ENCODE measurements at places on chromosomes 16 and 17.

- DNase-seq, result no peak
Observed at GRCh38 chr17:50835301-50836234, at the start of gene WFIKKN2. WFIKKN2 (plus strand) TSS chr17:50835586; CDS start chr17:50835938, 352 bp downstream.

DNA sequence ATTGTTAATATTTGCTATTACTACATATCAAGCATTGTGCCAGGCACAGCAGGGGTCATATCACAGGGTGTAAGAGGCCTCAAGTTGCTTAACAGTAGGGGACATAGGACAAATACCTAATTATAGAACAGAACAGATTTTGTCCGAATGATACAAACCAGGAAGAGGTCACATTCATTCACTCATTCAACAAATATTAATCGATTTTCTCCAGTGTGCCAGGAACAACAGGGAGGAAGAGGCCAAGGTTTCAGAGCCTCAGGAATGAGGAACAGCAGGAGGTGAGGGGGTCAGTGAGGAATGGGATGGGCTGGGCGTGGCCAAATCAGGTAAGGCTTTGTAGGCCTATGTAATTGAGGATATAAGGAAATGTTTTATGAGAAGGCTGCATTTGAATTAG lies 11.2 kb upstream of the CHST4 start:
- no peak for DNase-seq

- DNase-seq, result no peak
Observed at GRCh38 chr17:66747578-66748275, 87.2 kb upstream of the CACNG5 start.

- no peak for DNase-seq
Observed at GRCh38 chr17:42023524-42024349, 3.8 kb downstream of the NKIRAS2 start.

- DNase-seq, result no peak
Observed at GRCh38 chr17:16211590-16211989, 3.7 kb downstream of the NCOR1 start.

GRCh38 chr17:14452856-14453255 lies 152.0 kb downstream of the HS3ST3B1 start:
- no peak for DNase-seq

GRCh38 chr17:80730739-80731138 lies 186.1 kb downstream of the RPTOR start:
- DNase-seq, result no peak

- no peak for DNase-seq
Observed at GRCh38 chr16:57358086-57358420, 530 bp upstream of the CCL22 start.

DNA sequence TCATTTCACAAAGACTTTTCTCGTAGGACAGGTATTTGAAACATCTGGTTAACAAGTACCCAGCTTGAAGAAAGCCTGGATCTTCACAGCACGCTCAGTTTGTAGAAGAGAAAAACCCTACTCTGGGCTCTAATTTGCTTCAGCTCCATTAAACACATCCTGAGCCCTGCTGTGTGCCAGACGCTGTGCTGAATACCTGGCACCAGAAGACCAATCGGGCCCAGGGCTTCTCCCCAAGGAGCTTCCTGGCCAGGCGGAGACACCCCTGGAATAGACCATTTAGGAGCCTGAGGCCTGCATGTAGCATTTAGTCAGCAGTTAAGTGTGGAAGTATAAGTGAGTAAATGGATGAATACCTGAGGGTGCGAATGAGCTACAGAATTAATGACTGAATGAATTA lies 8.9 kb upstream of the ABAT start:
- no peak for DNase-seq

GRCh38 chr16:4402439-4403132 lies 13.8 kb downstream of the CORO7 start:
- peak; percentile 31 for DNase-seq

- no peak for DNase-seq
Observed at GRCh38 chr17:60082946-60083471, 4.3 kb upstream of the HEATR6 start.

- no peak for DNase-seq
Observed at GRCh38 chr16:66959704-66960161, 1.3 kb upstream of the CES3 start.

DNA sequence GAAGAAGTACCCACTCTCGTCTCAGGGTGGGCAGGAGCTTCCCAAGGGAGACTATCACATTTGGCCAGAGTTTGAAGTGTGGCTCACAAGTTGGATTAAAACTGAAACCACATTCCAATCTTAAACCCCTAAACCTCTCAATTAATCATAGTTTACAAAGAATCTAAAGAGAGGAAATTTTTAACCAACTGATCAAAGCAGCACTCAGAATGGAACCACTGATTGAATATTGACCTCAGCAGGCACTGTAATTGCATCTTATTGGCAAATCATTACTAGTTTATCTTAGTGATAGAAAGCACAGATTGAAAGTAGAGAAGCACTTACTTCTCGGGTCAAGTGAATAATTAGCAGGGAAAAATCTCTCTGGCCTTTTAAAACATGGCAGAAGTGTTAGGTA lies 491.6 kb downstream of the TOX3 start:
- DNase-seq, result no peak

- DNase-seq, result no peak
Observed at GRCh38 chr17:80927791-80928216, 63.8 kb upstream of the CHMP6 start.

DNA sequence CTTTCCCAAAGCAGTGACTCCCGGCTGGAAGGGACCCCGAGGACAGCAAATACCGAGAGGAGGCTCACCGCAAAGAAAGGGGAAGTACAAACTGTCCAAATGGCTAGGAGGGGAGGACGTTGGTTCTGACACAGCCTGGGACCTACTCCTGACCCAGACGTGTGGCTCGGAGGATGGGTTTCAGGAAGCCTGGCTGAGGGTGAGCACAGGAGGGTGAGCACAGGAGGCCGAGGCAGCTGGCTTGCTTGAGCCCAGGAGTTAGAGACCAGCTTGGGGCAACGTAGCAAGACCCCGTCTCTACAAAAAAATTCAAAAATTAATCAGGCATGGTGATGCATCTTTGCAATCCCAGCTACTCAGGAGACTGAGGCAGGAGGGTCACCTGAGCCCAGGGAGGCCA lies 83.2 kb downstream of the C16orf78 start:
- DNase-seq, result no peak

All from stimulated activated CD4-positive, alpha-beta T cell treated with anti-CD3 and anti-CD28 coated beads, Interleukin-1b, Interleukin-23, amount 100 ng/mL, for 1 hour (primary cell).